ENCODE measurements at places on chromosomes 1 and 21.

- no peak for DNase-seq
Measured at GRCh38 chr21:41917531-41917930, 36.3 kb downstream of the C2CD2 start.

DNA sequence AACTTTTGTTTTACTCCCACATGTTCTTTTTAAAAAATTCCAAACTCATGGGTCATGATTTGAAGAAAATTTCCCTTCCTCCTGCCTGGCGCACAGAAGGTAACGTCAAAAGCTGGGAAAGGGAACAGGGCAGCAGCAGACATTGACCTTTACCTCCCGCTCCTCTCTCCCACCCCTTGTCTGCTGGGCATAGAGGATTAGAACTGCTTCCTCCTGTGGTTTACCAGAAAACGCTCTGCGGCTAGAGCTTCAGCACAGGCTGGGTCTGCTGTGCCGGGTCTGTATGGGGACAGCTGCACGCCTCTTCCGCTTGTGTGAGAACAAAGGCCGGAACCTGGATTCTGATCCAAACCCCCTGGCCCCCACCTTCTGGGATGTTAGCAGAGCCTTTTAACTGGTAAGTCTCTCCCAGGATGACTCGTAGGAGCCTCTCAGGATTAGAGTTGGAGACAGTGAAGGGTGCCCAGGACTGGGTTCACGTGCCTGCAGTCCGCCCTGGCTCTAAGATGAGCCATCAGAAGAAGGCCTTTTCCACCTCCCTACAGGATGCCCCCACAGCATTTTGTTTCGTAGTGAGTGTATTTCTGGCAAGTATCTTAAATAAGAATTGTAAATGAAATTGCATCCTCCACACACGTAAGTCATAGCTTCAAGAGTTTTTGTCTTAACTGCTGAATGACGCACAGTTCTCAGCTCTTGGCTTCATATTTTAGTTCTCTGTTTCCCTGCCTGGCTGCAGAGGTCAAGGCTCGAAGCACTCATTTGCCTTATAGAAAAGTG is 5.2 kb downstream of the H6PD start:
- DNase-seq: no peak

- no peak for DNase-seq
Measured at GRCh38 chr21:45805321-45805720, 161.8 kb downstream of the PCBP3 start.

DNA sequence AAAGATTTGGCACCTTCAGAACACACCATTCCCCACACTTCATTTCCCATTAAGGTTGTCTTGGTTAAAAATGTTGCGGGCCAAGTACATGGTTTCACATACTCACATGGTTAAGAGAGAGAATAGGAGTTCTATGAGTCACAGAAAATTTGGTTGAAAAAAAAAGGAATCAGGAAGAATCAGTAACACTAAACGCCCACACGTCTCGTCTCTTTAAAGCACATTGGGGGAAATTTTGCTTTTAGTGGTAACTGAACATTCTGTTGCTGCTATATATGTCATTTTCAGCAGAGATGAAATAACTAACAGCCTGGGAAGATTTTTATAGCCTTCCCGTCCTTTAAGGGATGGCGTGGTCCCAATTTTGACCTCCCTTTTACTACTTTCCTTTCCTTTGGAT is 132.9 kb upstream of the ERG start:
- DNase-seq: no peak

DNA sequence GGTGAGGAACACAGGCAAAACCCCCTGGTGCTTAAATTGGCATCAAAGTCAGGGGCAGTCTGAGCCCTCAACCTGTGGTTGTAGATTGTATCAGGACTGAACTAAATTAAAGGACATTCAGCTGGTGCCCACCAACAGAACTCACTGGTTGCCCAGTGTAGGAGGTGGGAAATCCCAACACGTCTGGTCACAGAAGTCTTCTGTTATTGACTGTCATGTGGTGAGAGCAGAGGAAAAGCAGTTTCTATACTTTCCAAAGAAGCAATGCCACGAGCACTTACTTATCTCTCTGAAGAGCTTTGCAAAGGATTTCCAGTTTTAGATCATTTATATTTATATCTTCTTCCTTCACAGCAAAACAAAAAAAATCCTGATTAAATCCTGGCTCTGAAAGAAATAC is 15.0 kb upstream of the ACTA1 start:
- no peak for DNase-seq

- peak; percentile 90 for DNase-seq
Measured at GRCh38 chr1:204446413-204447111, 34.9 kb upstream of the PPP1R15B start.

GRCh38 chr1:210499956-210500355 is 171.3 kb downstream of the HHAT start:
- DNase-seq: no peak

DNA sequence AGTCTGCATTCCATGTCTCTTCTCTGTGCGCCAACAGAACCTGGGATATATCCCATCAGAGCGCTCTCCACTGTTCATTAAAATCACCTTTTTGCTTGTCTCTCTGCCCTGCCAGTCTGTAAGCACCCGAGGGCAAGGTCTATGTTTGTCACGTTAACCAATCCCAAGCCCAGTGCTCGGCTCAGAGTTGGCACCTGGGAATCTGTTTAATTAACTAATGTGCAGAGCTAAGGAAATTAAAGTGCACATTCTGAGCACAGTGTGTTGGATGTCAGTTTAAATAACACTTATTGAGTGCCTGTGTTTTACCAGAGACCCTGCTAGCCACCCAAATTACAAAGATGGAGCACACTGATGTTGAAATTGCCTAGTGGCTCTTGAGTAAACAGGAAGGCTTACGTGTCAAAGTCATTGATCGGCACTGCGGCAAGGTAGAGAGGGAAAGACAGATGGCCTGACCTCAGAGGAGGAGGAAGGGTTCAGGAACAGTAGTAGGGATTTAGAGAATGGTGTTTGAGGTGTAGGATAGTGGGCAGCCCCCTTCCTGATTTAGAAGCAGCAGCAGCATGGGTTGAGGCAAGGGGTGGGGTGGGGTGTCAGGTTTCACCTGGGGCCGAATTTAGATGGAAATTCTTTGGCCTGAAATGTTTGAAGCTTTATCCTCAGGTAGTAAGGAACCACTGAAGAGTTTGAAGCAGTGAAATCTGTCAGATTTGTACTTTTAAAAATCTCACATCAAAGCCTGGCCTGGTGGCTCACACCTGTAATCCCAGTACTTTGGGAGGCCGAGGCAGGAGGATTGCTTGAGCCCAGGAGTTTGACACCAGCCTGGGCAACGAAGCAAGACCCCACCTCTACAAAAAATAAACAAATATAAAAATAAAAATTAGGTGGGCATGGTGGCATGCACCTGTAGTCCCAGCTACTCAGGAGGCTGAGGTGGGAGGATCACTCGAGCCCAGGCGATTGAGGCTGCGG is 7.7 kb downstream of the ARMH1 start:
- DNase-seq: no peak

GRCh38 chr1:245197121-245197520 is 42.3 kb downstream of the KIF26B start:
- no peak for DNase-seq
